ENCODE measurements at places on chromosomes 1 and 21. TPM values are rescaled to one million over a fixed set of nuclear protein-coding genes. Genes with fewer than 3 reads are reported as not detected.
A peak's percentile ranks its signal among the peaks of the same experiment; 100 is the strongest.

- DNase-seq: no peak
Measured at GRCh38 chr1:31761883-31762282, 2.3 kb downstream of the ADGRB2 start.

- no peak for DNase-seq
Measured at GRCh38 chr21:42503711-42504110, 7.7 kb upstream of the RSPH1 start.

GRCh38 chr1:44154049-44154448 lies 12.6 kb upstream of the KLF18 start:
- no peak for DNase-seq

The PDZK1IP1 gene
- 371 TPM for total RNA-seq

DNA sequence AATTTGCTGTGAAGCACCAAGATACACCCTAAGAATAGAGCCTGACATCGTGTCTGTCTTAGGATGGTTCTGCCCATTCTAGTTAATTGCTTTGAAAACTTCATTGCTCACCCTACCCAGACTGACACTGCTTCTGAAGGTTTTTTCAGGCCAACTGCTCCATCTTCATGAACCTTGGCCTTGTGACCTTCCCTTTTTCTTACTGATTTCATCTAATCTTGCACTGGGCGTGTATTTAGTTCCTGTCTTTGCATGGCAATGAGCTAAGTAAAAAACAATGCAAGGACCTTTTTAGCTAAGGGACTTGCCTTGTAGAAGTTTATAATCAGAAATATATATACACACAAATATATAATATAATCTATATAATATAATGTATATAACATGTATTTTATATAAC lies 108.0 kb downstream of the PBX1 start:
- no peak for DNase-seq

The KCNT2 gene
- 0.12 TPM for total RNA-seq

DNA sequence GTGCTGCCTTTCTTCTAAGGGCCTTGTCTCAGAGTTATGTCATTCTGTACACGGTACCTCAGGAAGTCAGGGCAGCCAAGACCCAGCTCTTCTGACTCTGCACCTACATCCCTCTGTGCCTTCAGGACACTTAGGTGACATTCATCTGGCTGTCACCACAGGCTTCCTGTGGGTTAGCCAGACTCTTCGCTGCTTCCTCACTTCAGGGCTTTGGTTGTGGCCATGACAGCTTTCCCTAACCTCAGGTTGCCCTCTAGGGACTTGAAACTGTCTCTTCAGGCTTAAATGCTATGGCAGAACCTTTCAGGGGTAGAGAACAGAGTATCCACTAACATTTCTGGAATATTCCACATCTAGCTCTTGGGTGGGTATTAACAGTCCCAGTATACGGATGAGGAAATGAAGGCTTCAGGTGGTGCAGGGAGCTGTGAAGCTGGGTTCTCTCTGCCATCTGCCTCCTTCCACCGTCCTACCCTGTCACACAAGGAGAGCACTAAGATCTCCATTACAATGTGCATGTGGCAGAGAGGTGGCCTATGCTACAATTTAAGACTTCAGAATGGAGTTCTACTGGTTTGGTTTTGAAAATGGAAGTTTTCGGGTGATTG lies 9.9 kb downstream of the TSSK3 start:
- DNase-seq: no peak

DNA sequence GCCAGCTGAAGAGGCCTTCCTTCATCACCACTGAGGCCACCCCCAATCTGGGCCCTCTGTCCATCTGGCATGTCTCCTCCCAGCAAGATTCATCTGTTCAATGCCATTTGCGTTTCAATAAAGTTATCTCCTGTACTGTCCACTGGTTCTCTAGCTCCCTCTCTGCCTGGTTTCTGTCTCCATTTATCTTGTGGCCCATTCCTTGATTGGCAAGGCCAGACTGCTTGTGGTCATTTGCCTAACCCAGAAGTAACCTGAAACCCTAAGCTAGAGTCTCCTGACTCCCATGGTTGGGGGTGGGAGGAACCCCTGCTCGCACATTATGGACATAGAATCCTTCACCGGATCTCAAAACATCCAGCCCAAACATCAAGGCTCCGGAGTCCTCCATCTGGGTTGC lies 2.1 kb upstream of the IPO9 start:
- no peak for DNase-seq

GRCh38 chr1:98044071-98044697 lies 123.3 kb upstream of the DPYD start:
- no peak for DNase-seq

GRCh38 chr21:46208761-46209721 lies 19.5 kb downstream of the LSS start:
- no peak for DNase-seq

- DNase-seq: no peak
Measured at GRCh38 chr1:180282401-180283044, 52.5 kb downstream of the LHX4 start.

DNA sequence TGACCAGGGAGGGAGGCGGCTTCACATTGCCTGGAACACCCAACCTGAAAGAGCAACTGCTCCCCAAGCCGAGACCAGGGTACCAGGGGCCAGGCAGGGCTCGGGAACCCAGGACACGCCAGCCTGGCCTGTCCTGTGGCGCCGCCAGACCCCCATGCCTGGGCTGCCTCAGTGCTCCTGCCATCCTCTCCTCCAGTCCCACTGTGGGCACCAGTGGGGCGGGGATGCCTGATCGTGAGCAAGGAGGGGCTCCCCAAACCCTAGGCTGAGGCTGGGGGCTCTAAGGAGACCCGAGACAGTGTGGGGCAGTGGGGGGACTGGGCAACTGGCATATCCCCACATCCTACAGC lies 45.1 kb downstream of the WNT9A start:
- DNase-seq: no peak

GRCh38 chr1:61956784-61957183 lies 214.5 kb downstream of the PATJ start:
- DNase-seq: no peak

The CFAP141 gene
- not detected for total RNA-seq

- DNase-seq: no peak
Measured at GRCh38 chr1:94602316-94602715, 60.8 kb upstream of the F3 start.

DNA sequence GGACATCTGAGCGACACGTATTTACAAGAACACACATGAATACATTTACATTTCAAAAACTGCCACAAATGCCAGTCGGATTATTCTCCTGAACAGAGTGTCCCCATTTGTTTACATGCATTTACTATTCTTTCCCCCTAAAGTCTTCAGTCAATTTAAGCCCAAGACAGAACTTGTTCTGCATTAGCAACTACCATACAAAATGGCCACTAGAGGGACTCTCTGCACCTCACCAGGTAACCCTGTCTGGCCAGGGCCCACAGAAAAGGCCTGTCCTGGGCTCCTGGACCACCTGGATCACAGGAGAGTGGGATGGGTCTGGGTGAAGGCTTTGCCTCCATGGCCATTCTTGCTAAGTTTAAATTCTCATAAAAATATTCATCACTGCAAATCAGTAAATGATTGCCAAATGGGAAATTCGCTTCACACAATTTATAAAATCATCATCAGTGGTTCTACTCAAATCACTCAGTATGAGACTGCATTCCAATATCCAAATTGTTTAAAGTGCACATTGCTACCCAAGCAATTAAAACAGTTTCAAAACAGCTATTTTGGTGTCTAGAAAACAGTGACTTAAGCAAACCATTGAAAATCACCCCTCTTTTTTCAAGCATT lies 12.5 kb upstream of the GUCA2A start:
- peak; percentile 30 for DNase-seq

- no peak for DNase-seq
Measured at GRCh38 chr1:86201311-86201710, 44.7 kb upstream of the COL24A1 start.

DNA sequence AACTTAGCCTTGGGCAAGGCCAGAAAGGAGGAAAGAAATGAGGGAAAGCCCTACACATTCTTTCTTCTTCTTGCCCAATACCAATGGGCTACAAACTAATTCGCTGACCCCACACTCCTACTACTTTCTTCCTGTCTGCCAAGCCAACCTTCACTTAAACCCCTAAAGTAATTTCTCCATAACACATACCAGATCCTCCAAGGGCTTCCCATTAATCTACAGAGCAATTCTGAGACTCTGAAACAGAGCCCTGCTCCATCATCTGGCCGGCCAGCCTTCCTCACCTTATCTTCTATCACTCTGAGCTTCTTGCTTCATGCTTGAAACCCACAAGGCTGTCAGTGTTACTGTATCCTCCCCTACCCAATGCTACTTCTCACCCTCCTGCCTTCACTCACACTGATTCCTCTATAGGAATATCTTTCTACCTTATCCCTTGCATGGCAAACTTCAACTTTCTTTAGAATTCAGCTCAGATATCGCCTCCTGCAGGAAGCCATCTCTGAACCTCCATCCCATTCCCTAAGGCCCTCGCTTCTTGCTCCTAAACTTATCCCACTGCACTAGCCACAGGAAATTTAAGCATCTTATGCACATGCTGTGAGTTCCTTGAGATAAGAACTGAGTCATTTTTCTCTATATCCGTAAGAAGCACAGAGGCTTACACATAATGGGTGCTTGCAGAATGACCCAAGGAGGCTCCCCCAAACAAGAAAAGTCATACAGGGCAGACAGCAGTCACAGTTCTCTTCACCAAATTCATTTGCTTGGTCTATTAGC lies 81.9 kb downstream of the JAK1 start:
- DNase-seq: no peak

GRCh38 chr1:156756355-156756754 lies 4.9 kb upstream of the HDGF start:
- no peak for DNase-seq

DNA sequence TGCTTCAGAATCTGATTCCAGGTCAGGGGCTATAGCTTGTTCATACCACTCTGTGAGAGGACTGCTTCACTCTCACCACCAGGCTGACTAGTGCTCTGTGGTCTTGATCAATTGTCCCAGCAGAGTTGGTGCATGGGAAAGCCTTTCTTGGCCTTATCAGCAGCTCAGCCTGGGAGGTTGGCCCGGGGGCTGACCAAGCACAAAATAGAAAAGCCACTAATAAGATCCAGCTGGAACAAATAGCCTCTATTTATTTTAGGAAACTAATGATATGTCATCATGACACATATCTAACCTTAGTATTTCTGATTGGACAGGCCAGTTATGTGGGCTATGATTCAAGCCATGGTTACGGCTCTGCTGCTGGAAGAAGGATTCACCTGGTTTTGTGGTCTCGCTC lies 134.2 kb downstream of the GDAP2 start:
- no peak for DNase-seq

DNA sequence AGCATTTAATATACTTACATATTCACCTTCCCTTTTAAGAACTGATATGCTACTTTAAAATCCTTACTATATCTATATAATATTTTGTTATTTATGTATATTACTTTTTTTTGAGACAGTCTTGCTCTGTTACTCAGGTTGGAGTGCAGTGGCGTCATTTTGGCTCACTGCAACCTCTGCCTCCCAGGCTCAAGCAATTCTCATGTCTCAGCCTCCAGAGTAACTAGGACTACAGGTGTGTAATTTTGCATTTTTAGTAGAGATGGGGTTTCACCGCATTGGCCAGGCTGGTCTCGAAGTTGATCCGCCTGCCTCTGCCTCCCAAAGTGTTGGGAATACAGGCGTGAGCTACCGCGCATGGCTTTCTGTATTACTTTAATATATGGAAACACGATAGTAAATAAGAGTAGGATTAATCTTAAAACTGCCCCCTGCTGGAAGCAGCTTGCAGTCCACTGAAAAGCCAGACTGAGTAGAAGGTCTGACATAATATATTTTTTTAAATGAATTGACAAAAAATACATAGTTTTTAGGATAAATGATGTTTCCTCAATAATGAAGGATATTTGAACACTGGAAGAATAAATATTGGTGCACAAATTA lies 24.4 kb downstream of the RCAN3 start:
- no peak for DNase-seq

The LYPLA2 gene
- total RNA-seq: 95.6 TPM

DNA sequence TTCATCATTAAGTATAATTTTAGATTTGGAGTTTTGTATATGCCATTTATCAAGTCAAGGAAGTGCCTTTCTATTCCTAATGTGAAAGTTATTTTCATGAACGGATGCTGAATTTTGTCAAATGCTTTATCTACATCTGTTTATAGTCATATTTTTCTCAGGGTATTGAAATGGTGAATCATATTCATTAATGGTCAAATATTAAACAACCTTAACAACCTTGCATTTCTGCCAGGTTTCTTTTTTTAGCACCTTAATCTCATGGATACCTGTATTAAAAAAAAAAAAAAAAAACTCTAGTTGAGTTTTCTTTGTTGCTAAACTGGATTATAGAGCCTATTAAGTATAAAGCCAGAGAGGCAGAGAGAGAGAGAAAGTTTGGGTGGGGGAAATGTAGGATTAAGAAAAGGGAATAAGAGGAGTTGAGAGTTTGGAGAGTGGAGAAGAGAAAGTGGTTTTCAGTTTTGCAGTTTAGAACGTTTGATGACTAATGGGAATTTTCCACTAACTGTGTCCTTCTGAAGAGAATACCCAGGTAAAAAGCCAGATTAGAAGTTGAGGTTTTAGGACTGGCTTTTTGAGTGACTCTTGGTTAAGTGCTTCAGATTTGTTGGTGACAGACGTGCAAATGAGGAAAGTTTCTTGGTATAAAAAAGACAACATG lies 305.0 kb downstream of the HLX start:
- DNase-seq: no peak

DNA sequence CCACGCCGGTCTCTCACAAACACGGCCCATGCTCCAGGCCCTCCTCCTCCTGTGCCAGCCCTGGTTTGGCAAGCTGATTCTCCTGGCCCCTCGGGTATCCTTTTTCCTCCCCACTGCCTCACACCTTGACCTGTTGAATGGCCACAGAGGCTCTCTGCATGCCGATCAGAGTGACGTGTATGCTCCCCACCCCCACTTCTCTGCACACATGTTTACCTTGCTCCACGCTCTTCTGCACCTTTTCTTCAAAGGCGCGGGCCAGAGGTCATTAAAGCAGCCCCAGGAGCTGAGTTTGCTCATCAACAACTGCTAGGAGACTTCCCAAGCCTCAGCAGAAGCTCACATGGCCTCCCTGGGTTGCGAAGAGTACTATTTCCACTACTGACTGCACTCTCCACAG lies 139.3 kb upstream of the EDN2 start:
- no peak for DNase-seq

The SPRR5 gene
- not detected for total RNA-seq

- no peak for DNase-seq
Measured at GRCh38 chr1:31704271-31705079, 658 bp upstream of the COL16A1 start.

DNA sequence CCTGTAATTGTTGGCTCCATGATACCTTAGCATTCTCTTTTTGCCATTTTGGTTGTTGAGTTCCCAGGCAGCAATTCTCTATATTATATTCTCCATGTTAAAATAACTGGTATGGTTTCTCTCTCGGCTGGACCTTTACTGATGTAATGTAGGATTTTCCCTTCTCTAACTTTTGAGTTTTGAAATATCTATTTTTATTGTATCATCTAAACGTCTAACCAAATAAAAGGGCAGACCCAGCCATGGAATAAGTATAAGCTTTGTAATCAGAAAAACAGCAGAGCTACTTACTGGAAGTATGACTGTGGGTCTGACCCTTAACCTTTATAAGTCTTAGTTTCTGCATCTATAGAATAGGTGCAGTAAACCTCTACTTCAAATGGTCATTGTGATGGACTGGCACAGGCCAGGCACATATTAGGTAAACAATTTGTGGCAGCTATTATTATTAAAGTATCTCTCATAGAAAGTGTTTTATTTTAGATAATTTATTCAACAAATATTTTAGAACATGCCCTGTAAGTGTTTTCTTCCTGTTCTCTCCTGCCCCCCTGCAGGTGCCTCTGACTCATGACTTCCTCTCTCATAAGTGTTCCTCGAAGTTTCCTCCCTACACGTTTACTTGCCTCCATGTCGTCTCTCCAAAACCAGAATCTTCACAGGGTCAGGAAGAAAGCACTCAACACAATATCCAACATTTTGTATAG lies 224.9 kb upstream of the FGGY start:
- DNase-seq: no peak

The GFI1 gene
- 1.4 TPM for total RNA-seq
